ENCODE measurements at places on chromosomes 2 and 18.

GRCh38 chr2:147495734-147496133 is 349.1 kb upstream of the ACVR2A start:
- DNase-seq = no peak

GRCh38 chr18:36127836-36128529 is 1.2 kb downstream of the SLC39A6 start:
- peak; percentile 16 for DNase-seq

DNA sequence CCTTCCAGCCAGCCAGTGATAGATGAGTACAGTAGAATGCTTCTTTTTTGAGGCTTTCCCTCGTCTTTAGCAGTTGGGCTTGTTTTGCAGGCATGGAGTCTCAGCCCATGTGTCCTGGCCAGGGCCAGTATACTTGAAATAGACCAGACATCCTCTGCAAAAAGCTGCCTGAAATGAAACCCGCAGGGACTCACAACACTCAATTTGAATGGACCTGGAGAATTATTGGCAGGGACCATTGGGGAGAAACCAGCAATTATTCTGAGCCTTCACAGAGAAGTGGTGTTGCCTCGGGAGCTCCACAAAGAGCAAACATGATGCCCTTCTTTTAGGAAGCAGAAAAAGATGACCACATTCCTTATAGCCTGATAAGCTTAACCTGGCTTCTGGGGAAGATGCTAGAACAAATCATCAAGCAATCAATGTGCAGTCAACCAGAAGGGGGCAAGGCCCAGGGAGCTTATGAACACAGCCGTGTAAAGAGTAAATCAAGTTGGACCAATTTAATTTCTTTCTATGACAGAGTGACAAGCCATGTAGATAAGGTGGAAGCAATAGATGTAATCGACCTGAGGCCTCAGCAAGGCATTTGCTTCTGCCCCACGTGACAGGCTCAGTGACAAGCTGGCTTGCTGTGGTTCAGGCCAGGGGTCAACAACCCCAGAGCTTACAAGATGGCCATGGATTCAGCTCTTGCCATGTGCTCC is 42.1 kb downstream of the BOD1L2 start:
- no peak for DNase-seq

- no peak for DNase-seq
These were observed 122.5 kb downstream of the FIGN start for GRCh38 chr2:163613266-163613731.

DNA sequence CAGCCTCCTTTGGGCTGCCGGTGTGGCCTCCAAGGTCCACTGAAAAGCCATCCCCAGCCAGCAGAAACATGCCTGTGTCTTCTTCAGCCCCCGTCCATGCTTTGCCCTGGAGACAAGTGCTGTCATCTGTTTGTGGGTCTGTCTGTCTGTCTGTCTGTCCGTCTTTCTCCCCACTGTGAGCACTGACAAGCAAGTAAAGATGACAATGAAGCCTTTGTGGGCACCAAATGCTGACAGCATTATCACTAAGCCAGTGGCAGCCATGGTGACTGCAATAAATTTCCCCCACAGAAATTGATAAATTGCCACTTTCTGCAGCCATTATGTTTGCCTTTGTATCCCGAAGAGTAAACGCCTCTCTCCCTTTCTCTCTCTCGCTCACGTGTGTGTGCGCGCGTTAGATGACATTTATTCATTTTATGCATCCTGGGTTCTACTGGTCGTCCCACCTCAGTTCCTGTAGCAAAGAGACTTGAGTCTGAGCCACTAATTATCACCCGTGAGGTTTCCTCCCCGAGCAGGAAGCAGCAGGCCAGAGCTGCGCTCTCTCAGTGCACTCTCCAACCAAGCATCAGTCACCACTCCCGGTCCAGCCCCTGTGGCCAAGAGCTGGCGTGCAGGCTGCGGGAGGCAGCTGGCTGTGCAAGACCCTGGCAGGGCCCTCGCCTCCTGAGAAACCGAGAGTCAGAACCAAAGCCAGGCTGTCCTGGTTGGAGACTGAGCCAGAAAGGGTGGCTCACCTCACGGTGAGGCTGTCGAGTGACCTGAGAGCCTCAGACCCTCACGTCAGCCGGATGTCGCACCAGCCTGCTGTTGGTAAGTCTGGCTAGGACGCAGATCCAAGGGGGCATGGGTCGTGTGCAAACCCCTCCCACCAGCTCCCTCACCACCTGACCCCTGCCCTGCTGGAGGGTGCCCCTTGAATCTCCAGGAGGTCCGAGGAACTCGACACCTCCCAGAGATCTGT is 6.9 kb downstream of the STEAP3 start:
- DNase-seq = peak; percentile 58

Measured in pons (tissue), 1 donor.